Eye (tissue), 1 donor: ENCODE measurements at places on chromosomes 7 and 10.

- no peak for DNase-seq
Observed at GRCh38 chr10:80199828-80200227, 5.5 kb downstream of the ANXA11 start.

DNA sequence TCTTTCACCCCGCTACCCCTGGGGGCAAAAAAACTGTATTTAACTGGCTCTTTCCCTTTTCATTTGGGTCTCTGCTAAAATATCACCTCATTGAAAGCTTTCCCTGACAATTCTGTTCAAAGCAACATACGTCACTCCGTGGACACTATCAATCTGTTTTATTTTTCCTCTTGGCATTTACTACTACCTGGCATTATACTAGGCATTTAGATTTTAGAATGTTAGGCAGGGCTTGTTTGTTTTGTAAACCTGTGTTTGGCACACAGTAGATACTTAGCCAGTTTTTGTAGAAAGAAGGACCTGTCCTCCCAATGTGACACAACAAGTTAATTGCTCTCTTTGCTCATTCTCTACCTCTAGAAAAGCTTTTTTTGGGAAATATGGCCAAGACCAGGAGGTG is 26.5 kb upstream of the PDK4 start:
- DNase-seq, result no peak

- DNase-seq, result no peak
Observed at GRCh38 chr7:4633012-4633411, 49.1 kb upstream of the FOXK1 start.

GRCh38 chr7:91910171-91910570 is 29.7 kb upstream of the MTERF1 start:
- DNase-seq, result no peak

DNA sequence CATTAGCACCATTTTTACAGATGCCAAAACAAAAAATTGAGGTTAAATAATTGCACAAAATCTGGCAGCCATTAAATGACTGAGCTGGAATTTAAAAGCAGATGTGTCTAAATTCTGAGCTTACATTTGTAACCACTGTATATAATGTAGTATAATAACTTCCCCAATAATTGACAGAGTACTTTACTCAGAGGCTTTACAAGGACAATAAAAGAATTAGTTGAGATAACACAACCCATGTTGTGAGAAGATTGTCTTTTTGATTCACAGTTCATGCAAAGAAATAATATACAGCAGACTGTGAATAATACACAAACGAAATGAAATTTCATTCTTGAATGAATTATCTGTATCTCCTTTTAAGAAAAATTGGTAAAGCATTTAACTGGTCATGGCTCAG is 417.1 kb downstream of the AUTS2 start:
- no peak for DNase-seq

GRCh38 chr7:18626086-18626485 is 130.5 kb downstream of the HDAC9 start:
- no peak for DNase-seq

DNA sequence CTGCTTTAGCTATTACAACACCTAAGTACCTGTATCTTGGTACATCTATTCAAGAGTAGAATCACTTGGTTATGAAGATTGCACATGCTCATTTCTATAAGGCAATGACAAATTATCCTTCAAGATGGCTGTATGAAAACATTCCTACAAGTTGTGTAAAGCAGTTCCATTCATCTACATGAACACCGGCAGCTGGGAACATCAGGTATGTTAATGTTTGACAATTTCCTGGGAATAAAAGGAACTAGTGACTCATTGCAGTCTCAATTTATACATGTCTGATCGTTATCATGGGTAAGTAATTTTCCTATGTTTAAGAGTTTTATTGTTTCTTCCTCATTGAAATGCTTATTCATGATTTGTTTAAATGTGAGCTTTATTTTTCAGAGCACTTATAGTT is 203.2 kb upstream of the SEMA3E start:
- no peak for DNase-seq

DNA sequence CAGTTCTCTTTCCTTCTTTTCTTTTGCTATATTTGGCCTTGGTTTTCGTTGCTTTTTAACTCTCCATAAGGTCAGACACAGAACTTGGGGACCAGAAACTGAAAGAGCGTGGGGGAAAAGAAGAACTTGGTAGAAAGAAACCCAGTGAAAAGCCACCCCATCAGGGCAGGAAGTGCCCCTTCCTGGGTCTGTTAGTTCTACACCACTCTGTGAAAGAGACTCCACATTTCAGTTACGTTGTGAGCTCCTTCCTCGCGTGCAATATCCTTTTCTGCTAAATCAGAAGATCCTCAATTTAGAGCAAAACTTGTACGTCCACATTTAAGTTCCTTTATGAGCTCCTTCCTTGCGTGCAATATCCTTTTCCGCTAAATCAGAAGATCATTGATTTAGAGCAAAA is 220.6 kb upstream of the FOXK1 start:
- no peak for DNase-seq

DNA sequence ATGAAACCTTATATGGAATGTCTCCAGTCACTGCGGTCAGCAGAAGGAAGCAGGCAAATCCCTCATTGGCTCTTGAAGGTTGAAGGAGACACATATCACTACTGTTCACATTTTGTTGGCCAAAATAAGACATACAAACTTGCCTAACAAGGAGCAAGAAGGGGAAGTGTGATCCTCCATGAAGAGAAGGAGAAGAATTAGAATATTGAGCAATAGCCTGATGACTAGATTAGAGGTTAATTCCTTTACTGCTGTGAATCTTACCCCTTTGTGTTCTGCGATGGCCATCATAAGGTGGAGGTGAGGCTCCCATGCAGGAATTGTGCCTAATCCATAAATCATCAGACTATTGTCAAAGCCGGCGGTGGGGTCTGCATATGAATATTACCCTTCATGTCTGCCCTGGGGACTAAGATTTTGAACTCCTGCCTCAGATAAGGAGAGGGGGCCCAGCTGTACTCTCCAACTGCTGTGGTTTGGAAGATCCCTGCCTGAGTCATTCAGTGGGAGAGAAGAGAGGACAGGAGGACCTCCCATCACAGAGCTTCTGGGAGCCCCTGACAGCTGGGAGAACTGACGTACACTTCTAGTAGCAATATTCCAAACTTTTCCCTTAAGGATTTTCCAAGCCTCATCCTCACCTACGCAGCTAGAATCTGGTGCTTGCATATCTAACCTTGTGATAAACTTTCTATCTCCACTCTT is 398.5 kb downstream of the REEP3 start:
- no peak for DNase-seq

- peak; percentile 82 for DNase-seq
Observed at GRCh38 chr10:99536338-99537085, 3.8 kb downstream of the NKX2-3 start.

DNA sequence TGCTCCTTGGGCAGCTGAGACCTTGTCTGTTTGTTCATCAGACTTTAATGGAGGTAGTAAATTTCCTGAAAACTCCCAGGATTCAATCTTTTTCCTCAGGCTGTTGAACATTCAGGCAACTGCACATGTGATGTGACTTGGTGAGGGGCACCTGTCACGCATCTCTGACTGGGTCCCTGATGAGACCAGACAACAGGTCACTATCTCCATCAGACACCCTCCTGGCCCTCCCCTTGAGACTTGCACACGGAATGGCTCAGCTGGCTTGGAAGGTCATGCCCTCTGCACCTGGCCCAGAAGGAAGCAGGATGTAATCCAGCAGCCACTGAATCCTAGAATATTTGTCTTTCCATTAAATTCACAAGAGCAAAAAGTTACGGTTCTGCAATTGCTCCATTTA is 15.9 kb downstream of the AQP1 start:
- DNase-seq, result no peak

GRCh38 chr10:111551001-111551400 is 474.2 kb downstream of the ADRA2A start:
- DNase-seq, result peak; percentile 19

DNA sequence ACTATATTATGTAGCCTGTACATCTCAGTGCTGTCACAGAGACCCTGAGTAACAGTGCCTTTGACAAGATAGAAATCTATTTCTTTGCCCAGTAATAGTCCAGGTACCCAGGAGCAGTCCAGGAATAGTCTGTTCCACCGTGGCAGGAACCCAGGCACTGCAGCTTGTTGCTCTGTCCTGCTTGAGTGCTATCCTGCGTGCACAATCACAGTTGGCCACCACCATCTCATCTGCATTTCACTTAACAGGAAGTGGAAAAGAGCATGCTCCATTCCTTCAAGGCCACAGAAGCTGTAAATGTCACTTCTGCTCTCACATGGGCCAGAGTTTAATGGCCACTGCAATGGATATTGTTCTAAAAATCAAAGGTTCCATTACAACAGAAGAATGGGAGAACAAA is 61.5 kb upstream of the PRR15 start:
- DNase-seq, result no peak

DNA sequence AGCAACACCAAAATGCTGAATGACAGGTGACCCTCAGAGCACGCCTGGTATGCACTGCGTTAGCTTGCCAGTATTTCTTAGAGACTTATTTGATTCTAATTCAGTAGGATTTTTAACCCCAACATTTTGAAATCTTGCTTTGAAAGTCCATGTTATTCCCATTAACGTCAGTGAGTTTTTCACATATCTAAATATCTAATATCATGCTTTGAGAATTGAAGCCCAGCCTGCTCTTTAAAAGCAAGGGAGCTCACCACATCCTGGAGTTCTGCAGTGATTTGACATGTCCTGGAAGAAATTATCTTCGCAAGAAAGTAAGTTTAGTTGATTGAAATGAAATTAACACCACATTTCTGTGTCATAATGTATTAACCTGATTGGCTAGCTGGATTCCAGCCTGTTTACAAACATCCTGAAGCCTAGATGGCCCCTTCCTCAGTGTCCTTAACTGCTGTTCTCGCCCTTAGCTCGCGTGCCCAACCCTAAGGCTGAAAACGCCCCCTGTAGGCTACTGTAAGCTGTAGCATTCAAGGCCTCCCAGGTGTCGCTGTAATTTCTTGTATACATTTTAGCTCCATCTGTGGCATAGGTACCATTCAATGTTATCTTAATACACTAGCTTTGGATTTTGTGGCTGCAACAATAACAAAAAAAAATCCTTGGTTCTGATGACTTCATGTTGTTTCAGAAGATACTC is 191.5 kb downstream of the MGMT start:
- peak; percentile 30 for DNase-seq

DNA sequence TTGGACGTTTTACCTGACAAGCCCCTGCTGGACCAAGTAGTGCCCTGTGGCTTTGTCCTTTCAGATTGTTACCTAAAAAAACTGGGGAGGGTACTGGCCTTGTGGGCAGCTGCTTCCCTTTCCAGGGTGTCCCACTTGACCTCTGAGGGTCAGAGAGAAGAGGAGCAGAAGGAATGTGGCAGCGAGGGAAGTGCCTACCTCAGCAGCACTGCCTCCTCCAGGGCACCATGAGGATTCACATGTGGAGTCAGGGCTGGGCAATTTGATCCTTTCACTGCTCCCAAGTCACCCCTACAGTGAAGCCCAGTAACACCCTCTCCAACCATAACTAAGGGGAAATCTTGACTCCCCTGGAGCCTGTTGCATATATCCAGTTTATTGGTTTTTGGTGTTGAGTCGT is 64.6 kb downstream of the ITGB1 start:
- DNase-seq, result no peak

DNA sequence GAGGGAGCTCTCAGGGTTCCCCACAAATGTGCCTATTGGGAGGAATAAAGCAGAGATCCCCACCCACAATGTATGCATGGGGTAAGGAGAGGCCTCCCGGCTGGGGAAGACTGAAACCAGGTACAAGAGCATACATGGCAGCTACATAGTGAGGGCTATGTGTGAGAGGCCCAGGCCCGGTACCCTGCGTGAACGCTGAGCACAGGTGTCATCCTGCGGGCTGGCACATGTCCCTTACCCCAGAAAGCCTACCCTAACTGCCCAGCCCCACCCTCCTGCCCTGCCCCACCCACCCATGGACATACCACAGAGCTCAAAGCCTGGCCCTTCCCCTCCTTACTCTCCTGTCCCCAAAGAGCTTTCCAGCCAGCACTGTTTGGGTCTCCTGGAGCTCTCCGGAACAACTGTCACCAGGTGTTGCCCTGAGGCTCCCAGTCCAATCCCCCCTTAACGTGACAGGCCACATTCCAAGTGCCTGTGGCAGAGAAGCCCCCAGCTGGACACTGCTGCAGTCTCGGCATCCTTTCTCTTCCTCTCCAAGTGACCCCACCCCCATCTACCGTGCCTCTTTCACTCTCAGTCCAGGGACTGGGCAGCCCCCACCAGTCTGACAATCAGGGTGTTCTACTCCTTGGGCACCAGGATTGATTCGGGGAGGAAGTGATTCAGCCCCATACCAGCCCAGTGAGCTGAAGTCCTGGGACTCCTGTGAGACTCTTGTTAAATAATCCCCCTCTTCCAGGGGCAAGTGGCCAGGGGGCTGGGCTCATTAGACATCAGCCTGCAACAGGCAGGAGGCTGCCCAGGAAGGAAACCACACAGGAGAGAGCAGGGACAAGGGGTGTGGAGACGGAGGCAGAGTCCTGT is 19.6 kb downstream of the GRID1 start:
- DNase-seq, result no peak

DNA sequence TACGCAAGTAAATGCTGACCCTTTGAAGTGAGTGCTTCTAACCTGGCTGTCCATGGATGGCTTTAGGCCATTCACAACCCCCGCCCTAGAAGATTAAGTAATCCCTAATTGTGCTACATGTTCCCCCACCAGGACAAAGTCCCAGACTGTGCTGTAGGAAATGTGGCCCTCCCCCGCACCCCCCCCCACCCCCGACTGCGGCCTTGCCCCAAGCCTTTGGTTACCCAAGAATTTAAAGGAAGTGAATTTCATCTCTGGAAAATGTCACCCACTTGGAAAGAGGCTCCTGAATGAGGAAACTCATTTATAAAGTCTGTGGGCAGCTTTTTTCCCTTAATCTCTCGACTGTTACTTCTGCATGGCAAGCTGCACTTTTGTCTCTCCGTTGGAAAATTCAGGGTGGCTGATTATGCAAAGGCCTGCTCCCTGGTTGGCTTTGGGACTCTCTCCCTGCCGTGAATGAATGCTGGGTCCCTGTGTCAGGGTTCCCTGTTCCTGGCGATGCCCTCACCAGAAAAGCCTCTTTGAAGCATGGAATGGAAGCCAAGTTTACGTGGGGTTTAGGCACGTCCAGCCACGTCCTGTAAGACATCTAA is 31.4 kb upstream of the AQP1 start:
- DNase-seq, result no peak

DNA sequence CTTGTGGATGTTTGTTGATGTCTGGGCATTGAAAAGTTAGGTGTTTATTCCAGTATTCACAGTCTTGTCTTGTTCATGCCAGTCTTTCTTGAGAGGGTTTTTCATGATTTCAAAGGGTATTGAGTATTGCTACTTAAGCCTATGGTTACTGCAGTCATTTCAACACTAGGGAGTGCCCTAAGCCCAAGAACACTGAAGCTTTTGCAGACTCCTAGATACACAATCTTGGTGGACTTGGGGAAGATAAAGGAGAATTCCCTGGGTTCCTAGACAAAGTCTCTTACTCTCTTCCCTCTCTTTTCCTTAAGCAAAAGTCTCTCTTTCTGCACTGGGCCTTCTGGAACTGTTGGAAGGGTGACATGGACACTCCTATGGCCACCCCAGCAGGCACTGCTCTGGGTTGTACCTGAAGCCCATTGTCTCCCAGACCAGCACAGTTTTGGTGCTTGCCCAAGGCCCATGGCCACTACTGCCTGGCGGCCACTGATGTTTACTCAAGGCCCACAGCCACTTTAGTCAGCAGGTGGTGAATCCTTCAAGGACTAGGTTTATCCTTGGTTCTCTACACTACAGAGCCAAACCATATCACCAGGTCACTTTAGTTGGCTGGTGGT is 24.9 kb downstream of the SAMD9 start:
- DNase-seq, result no peak

GRCh38 chr7:31363051-31363450 is 22.5 kb upstream of the NEUROD6 start:
- no peak for DNase-seq

- DNase-seq, result no peak
Observed at GRCh38 chr10:112999102-112999501, 49.1 kb downstream of the TCF7L2 start.
